NCI-H226 (cell line): ENCODE measurements at places on chromosomes 11 and 22.

GRCh38 chr11:66851698-66852465 lies 5.0 kb upstream of the LRFN4 start:
- DNase-seq = no peak

DNA sequence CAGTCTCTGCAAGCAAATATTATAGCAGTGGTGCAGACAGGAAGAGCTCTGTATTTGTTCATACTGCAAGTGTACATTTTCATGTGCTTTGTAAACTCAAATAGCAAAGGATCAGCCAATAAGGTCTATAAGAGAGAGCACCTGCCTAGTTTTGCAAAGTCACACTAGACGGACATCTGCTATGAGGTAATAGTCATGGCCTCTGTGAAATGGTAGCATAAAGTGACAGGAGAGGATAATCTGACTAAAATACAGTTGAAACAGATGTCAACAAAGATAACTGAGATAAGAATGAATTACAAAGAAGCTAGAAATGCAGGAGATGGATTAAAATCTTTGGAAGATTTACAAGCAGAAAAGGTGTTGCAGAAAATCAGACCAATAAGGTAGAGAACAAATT lies 70.6 kb upstream of the SPON1 start:
- no peak for DNase-seq

DNA sequence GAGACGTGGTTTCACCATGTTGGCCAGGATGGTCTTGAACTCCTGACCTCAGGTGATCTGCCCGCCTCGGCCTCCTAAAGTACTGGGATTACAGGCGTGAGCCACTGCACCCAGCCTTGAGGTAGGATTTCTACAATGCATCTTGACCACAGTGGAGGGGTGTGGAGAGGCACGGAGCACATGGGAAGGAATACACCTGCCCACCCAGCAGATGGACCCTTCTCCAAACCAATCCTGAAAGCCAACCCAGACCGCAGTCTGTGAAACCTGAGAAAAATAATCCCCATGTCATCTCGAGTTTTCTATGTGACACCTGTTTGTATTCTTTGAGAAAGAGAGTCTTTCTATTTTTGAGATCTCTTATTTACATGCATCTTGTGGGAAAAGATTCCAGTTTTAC lies 32.5 kb downstream of the LGR4 start:
- DNase-seq = no peak

DNA sequence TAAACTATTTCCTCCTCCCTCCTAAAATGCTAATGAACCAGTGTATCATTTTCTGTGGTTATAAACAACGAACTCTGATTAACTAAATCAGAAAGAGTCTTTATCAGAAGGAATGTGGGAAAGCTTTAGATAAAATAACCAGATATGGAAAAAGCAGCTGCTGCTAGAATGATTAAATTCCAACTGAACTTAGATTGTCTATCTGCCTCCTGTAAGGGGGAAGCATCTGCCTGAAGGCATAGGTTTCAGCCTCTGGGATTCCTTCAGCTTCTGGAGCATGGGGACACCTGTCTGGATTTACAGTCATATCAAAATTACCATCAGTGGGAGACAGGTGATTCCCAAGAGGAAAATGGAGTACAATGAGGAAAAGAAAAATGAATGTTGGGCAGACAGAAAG lies 1095.5 kb upstream of the CCDC90B start:
- no peak for DNase-seq

DNA sequence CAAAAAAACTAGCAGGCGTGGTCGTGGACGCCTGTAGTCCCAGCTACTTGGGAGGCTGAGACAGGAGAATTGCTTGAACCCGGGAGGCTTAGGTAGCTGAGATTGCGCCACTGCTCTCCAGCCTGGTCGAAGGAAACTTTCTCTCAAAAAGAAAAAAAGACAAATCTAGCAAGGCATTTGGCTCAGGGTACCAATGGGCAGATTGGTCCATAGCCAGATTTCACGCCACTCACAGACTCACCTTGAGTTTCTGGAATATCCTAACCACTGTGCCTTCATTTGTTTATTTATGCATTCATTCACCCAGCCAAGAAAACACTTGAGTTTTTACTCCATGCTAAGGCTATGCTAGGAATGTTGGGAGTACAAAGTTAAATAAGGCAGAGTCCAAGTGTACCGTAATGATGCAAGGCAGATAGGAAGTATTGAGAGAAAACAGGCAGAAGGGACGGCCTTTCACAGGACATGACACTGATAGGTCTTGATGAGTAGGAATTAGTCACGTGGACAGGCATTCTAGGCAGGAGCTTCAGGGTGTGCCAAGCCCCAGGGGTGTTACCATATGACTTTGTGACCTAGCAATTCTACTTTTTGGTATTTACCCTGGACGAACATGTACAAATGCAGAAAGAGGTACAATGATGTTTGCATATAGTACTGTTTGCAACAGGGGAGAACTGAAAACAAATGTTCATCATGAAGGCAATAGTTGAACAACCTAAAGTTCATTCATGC lies 3.0 kb upstream of the PACSIN3 start:
- DNase-seq = peak; percentile 96

- DNase-seq = peak; percentile 52
Measured at GRCh38 chr22:27045103-27045947, 387.9 kb downstream of the MIAT start.

DNA sequence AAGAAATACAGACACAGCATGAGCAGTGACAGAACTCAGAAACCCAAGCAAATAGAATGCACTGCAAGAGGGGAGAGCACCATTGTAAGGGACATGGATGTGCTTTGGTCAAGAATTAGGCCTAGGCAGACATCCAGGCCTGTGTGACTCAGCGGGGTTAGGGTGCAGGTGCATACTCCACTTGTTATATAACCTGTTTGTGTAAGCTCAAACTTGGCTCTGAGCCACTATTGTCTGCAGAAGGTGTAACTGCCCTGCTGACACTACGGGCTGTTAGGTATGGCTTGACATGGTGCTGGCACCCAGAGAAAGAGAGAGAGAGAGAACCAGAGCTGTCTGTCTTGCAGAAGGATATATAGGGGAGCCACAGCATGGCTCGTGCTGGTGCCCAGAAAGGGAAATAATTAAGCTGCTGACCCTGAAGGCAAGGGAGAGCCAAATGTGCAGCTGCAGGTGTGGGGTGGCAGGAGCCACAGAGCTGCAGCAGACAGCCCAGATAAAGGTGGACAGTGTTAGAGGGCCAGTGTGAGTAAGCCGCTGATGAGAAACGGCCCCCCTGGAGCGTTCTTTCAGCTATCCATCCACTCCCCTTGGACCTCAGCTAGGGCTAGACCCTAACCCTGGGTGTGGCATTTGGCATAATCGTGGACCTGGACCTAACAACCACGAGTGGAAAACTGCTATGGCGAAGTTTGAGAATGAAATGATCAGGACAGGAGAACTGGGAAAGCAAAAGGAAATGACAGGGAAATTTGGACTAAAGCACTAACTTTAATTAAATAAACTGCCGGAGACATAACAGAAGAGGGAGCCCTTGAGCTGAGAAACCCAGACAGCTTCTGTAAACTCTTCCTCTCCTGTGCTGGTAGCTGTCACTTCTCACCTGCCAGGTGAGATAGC lies 253.0 kb upstream of the CCDC179 start:
- peak; percentile 24 for DNase-seq

- no peak for DNase-seq
Measured at GRCh38 chr11:408154-409007, 6.4 kb downstream of the SIGIRR start.

DNA sequence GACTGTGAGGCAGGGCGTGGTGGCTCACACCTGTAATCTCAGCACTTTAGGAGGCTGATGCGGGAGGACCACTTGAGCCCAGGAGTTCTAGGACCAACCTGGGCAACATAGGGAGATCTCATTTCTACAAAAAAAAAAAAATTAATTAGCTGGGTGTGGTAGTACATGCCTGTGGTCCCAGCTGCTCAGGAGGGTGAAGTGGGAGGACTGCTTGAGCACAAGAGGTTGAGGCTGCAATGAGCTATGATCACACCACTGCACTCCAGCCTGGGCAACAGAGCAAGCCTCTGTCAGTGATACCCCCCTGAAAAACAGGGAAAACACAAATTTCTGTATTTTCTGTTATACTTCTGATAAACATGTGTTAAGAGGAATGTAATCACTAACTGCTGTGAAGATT lies 57.8 kb upstream of the ARHGAP32 start:
- peak; percentile 54 for DNase-seq

GRCh38 chr22:16834971-16835370 lies 9.8 kb upstream of the XKR3 start:
- no peak for DNase-seq

DNA sequence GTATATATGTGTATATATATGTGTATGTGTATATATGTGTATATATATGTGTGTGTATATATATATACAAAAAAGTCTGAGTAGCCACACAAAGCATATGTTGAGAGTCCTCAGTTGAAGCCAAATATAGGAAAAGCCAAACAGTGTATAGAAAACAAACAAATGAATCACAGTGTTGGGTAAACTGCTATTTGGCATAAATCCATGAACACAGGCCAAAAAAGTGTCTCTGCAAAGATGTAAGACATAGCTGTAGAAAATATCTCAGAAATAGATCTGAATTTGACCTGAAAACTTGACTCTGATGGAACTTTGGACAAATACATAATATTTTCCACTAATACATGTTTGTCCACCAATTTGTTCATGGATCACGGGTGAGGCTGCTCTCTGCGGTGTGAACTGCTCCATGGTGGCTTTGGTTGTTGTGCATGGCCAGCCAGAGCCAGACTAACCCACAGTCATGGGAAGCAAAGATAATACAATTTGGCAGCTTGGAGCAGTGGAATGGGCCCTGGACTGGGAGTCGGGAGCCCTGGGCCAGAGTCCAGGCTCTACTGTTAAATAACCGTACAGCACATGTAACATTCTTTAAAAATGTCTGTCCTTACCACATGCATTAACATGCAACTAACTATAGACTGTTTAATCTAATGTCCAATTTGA lies 76.9 kb upstream of the EED start:
- DNase-seq = no peak

DNA sequence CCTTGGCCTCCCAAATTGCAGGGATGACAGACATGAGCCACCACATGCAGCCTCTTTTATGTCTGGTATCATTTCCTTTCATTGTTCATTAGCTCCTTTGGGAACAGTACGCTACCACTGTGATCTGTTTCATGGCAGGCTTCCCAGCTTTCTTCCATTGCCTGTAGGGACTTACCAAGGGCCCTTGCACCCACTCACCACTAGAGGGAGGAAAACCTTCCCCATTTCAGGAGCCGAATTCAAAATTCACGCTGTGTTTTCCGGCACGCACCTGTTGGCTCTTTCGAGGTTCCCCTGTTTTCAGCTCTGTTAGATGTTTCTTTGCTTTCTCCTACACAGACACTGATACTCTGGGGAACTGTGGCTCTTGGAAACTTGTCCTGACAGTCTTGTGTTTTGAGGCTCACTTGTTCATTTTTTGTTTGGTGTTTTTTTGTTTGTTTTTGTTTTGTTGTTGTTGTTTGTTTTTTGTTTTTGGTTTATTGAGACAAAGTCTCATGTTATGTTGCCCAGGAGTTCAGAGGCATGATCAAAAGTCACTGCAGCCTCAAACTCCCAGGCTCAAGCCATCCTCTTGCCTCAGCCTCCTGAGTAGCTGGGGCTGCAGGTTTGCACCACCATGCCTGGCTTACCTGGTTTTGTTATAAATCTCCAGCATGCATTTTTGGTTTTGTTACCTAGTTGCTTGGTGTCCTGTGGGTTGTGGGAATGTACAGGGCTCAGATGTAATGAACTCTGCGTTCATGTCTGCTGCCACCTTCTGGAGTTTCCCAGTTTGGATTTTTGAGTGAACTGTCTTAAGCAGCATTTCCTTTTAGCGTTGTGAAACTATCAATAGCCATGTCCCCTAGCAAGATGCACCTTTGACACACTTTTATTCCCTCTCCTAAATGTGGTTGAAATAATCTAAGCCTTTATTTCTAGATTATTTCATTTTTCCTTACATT lies 2.3 kb downstream of the KRTAP5-11 start:
- DNase-seq = peak; percentile 50

- DNase-seq = no peak
Measured at GRCh38 chr11:69093106-69093505, 44.4 kb downstream of the TPCN2 start.

DNA sequence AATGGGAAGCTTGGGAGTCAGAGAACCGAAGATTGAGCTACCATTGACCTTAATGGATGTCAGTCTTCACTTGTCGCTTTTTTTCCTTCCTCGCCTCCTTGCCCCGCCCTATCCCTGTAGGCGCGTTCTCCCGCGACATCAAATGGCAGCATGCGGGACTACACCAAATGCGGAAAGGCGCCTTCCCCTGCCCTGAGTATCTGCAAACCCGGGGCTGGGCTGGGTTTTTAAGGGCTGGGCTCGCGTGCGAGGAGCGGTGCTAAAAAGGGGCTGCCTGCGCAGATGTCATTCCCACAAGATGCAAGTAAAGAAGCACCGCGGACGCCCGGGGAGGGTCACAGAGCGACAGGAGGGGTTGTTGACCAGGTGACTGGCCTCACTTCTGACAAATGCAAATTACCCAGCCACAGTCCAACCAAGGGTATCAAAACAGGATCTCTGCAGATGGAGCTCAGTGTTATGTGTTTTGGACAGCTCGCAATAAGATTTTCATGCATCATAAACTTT lies 4.7 kb upstream of the FAM111B start:
- DNase-seq = no peak

DNA sequence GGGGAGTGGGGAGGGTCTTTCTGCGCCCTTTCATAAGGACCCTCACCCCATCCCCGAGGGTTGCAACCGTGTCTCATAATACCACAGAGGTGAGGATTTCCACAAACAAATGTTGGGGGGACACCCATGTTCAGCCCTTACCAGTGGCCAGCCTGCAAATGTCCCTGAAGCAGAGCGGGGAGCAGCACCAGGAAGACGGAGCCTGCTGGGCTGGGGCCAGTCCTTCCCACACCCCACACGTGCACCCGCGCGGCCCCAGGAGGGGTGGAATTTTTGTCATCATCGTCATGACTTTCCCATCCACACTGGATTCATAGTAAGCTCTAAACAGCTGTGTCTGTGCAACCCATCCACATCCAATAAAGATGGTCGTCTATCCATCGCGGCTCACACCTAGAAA lies 409.8 kb downstream of the BRD1 start:
- DNase-seq = no peak

GRCh38 chr11:12298610-12299009 lies 78.8 kb upstream of the PARVA start:
- no peak for DNase-seq

- DNase-seq = no peak
Measured at GRCh38 chr22:36732609-36733008, 29.1 kb upstream of the CACNG2 start.

- DNase-seq = no peak
Measured at GRCh38 chr22:39494471-39495120, 7.5 kb upstream of the MIEF1 start.

- no peak for DNase-seq
Measured at GRCh38 chr11:115258216-115258615, 246.0 kb downstream of the CADM1 start.

- DNase-seq = no peak
Measured at GRCh38 chr22:47040486-47041270, 278.2 kb downstream of the TBC1D22A start.
